Suppressor macrophage (primary cell): ENCODE measurements at places on chromosomes 7 and 10.
A peak's percentile ranks its signal among the peaks of the same experiment; 100 is the strongest.

GRCh38 chr10:129764011-129764900 is 199.8 kb downstream of the EBF3 start:
- no peak for DNase-seq

DNA sequence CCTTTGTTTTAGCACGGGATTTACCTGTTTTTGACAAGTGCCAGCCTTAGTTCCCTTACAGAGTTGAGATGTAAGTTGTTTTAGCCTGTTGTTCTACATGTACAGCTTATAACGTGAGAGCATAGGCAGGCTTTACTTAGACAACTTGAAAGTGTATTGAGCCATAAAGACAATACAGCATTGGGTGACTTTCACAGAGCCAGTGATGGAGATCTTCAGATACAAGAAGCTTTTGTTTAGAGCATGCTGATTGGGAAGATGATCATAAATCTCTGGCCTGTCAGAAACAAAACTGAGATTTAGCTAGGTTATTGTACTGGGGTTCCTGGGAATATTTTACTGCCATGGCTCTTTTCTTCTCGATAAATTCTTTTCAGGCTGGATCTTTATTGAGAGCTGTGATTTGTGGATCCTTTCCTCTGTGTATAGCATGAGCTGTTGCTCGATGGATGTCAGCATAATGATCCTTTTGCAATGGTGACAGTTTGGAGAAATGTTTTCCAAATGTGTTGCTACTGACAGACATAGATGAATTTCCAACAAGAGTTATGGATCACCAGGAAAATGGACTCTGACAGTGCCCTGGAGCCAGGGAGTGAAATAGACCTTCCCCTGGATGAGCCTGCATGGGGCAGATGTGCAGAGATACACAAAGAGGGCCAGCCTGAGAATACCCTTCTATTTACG is 30.2 kb downstream of the LHFPL3 start:
- DNase-seq, result no peak

- peak; percentile 33 for DNase-seq
These were observed 15.8 kb downstream of the KLLN start for GRCh38 chr10:87847550-87847949.

DNA sequence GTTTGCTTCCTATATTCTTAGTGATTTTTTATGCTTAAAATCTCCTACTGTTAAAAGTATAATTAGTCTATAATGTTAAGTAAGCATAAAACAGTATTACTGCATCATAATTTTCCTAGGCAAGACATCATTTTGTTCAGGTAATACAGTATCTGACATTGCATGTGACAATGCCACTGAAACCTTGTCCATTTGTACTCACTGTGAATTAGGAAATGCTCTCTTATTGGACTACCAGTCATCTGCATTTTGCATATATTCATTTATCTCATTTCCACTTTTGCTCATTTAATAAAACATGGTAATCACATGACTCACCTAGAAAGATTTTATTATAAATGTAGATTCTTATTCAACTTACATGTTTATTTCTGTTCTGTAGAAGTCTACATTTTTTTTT is 379.1 kb downstream of the ETV1 start:
- DNase-seq, result no peak

- no peak for DNase-seq
These were observed 170.5 kb downstream of the SLIT1 start for GRCh38 chr10:97015240-97015639.

DNA sequence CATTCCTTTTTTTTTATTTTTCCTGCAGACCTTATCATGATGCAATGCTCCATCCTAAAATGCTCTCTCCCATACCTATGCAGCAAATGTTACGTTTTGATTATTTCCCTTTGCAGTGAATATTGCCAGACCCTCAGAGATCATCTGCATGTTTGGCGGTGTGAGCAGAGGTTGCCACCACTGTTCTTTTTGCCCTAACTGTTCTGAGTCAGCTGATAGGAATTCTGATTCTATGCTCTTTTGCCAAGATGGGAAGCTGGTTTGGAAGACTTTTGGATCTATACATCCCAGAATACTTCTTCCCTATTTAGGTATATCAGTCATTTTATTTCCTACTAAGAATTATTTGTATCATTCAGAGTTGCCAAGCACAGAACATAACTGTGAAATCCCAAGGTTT is 130.5 kb downstream of the KLF6 start:
- no peak for DNase-seq
